ENCODE measurements at places on chromosomes 3 and 15.

- DNase-seq, result no peak
Observed at GRCh38 chr3:10312391-10312790, 8.5 kb downstream of the SEC13 start.

GRCh38 chr3:189233225-189233858 lies 61.6 kb downstream of the TPRG1 start:
- no peak for DNase-seq

GRCh38 chr3:61901496-61901895 lies 340.1 kb downstream of the PTPRG start:
- no peak for DNase-seq

DNA sequence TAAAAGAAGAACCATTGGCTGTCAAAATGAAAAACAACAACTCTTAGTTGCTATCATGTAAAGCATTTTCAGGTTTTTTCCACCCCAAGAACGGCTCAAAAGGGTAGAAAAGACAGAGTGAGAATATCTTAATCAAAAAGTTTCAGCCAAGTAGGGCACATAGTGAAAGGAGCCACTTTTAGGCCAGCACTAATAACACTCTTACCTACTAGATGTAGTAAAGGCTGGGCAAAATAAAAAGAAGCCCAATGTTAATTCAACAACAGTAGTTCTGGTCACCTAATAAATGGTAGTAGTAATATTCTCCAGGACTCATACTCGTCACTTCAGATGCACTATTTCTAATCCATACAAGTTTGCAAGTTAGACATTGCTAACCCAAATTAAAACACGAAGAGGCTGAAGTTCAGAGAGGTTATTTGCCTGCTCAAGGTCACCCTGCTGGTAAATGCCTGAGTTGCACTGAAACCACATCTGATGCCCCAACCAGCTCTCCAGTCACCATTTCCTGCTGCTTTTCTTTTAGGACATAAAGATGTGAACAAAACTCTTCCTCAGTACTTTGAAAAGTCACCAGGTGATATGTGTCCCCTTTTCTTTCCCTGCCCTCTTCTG lies 7.5 kb downstream of the GOLIM4 start:
- no peak for DNase-seq

GRCh38 chr3:81581966-81582599 lies 179.4 kb downstream of the GBE1 start:
- DNase-seq, result no peak

DNA sequence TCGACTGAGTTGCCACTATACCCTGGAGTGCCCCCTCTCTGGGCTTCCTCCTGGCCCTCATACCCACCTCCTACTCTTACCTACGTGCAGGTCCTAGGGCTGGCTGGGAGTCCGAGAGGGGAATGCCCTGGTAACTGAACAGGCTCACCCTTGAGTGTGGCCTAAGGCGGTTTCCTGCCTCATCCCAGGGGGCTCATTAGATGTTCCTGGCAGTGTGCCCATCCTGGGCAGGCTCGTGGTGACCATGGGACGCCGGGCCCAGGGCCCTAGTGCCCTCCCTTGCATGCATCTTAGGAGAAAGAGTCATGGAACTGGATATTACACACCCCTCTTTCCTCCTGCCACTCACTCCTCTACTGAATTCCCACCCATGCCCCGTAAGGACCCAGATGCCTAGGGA lies 2.8 kb downstream of the SEMA4B start:
- no peak for DNase-seq

Data from type B pancreatic cell (in vitro differentiated cells).